ENCODE measurements at places on chromosomes 4 and X. TPM values are rescaled to one million over a fixed set of nuclear protein-coding genes. Genes with fewer than 3 reads are reported as not detected.

DNA sequence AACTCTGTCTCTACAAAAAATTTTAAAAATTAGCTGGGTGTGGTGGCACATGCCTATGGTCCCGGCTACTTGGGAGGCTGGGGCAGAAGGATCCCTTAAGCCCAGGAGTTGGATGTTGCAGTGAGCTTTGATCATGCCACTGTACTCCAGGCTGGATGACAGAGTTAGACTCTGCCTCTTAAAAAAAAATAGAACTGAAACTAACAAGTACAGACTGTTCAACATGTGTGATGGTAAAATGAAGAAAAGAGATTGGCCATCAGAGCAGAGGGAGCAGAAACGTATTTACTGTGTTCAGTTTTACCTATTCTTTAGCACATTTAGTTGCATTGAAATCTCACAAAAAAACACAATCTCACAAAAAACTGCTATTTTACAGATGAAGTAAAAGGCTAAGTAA, 77.9 kb upstream of the NAP1L5 start:
- DNase-seq, result no peak

DNA sequence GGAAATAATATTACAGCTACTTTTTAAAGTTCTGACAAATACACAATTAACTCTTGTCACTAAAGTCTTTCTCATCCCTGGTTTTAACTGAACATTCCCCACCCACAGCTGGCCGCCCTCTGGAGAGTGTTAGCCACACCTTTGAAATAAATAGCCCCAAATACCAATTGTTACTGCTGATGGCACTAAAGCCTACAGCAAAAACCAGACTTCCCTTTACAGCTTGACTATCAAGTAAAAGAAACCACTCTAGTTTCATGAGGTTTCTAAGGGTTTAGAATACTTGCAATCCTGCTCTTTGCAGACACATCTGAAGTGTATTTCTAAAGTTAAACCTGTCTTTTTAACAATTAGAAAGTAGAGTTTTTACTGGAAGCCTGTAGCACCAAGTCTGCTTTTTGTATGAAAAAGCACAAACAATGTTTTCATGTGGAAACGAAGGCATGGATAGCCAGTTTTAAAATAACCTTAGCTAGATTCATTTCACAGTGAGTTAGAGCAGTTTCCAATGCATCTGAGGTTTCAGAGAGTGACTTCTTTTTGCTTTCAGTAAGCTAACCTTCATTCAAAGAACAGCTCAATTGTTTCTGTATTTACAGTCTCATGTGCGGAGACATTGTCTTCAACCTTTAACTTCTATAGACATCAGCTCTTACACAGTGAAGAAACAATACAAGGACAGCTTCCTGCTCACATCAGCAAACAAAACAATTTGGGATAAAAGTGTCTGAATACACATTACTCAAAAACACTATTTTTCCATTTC, 164.8 kb upstream of the VEGFC start:
- DNase-seq, result no peak

- no peak for DNase-seq
Measured at GRCh38 chr4:105619188-105619931, 66.9 kb downstream of the ARHGEF38 start.

- DNase-seq, result no peak
Measured at GRCh38 chrX:14630733-14631132, 101.4 kb downstream of the GLRA2 start.

DNA sequence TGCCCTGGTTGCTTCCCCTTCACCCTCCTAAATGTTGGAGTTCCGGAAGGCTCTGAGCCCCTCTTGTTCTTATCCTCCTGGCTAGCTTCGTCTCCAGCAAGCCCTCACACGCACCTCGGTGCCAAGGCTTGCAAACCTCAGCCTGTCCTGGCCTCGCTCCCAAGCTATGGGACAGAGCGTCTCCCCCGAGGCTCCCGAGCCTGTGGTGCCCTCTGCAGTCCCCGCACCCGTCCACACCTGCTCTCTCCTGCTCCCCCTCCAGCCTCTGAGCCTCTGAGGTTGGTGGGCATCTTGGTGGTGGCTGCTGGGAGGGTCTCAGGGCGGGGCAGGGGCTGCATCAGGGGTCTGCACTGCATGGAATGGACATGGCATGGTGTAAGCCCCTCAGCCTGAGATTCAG, 63.2 kb downstream of the TRMT44 start:
- no peak for DNase-seq

DNA sequence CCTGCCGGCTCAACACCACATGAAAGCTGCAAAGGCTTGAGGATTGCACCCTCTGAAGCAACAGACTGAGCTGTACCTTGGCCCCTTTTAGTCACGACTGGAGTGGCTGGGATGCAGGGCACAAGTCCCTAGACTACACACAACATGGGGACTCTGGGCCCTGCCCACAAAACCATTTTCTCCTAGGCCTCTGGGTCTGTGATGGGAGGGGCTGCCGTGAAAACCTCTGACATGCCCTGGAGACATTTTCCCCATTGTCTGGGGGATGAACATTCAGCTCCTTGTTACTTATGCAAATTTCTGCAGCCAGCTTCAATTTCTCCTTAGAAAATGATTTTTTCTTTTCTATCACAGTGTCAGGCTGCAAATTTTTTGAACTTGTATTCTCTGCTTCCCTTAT, 123.5 kb upstream of the SMARCAD1 start:
- no peak for DNase-seq

DNA sequence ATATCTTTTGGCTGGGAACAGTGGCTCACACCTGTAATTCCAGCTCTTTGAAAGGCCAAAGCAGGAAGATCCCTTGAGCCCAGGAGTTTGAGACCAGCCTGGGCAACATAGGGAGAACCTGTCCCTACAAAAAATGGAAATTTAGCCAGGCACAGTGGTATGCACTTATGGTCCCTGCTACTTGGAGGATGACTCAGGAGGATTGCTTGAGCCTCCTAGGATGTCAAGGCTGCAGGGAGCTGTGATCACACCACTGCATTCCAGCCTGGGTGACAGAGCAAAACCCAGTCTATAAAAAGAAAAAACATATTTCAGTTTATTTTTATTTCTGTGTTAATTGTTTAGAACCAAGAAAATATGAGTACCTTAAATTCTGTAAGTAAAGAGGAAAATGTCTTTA, 123.7 kb downstream of the CBR4 start:
- DNase-seq, result no peak

- DNase-seq, result no peak
Measured at GRCh38 chr4:157763490-157763889, 409.3 kb downstream of the GASK1B start.

DNA sequence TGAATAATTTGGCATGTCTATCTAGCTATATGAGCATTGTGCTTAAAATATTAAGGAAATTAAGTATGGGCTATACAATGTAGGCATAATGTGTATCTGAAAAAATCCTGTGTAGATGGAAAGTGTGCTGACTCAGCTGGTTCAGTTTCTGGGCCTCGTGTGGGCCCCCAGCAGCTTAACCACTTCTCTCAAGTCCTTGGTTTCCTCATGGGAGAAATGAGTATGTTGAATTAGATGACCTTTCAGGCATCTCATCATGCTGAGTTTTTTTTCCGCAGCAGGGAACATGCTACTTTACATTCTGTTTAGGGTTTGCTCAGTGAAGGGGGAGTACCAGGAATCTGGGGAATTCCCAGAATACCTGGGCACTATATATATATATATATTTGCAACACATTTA, 30.5 kb downstream of the RHOH start:
- DNase-seq, result peak; percentile 58

GRCh38 chr4:52051213-52051614, at the start of gene SPATA18:
TSS of gene SPATA18 (plus strand) at chr4:52051304. CDS start at chr4:52051705, 401 bp downstream.
- DNase-seq, result no peak

- DNase-seq, result peak; percentile 6
Measured at GRCh38 chr4:43132010-43132582, 239.6 kb downstream of the GRXCR1 start.

DNA sequence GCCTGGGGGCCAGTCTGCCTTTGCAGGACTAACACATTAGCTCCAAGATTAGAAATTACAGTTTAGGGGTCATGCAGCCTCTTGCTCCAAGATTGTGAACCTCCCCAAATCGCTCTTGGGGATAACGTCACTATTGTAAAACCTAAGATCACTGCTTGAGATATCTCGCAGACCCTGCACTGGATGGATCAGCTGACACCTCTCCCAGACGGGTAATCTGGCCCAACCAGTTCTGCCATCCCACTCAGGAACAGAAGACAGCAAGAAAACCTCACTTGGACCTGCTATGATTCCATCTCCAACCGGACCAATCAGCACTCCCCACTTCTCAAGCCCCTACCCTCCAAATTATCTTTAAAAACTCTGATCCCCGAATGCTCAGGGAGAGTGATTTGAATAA, 431.2 kb downstream of the GPM6A start:
- no peak for DNase-seq

DNA sequence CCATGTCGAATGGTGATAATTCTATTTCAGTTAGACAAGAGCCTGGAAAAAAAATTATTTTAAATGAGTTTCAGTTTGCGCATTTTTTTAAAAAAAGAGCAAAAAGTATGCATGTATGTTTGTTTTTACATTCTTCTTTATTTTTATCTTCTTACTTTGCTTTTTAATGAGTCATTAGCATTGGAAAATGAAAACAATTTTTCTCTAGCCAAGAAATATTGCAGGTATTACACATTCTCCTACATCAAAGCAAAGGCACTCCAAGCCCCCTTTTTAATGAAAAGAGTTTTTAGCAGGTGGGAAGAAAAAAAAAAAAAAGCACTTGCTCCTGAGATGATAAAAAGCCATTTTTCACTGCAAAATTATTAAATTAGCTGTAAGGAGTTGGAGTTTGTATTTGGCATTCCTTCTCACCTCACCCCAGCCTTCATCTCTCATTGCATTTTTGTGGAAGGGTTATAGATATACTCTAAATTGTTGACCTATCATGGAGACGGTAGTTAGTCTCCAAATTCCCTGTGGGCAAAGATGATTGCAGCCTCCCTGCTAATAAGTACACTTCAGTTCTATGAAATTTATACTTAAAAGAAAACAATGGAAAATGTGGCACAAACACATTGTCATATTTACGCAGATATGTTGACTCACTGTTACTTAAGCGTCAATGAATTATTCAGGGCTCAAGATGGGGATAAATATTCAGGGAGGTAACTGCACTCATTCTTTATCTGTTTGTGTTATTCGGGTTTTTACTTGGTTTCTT, 43.8 kb downstream of the PALLD start:
- DNase-seq, result no peak

GRCh38 chr4:165464813-165465381, 86.1 kb downstream of the CPE start:
- DNase-seq, result no peak

DNA sequence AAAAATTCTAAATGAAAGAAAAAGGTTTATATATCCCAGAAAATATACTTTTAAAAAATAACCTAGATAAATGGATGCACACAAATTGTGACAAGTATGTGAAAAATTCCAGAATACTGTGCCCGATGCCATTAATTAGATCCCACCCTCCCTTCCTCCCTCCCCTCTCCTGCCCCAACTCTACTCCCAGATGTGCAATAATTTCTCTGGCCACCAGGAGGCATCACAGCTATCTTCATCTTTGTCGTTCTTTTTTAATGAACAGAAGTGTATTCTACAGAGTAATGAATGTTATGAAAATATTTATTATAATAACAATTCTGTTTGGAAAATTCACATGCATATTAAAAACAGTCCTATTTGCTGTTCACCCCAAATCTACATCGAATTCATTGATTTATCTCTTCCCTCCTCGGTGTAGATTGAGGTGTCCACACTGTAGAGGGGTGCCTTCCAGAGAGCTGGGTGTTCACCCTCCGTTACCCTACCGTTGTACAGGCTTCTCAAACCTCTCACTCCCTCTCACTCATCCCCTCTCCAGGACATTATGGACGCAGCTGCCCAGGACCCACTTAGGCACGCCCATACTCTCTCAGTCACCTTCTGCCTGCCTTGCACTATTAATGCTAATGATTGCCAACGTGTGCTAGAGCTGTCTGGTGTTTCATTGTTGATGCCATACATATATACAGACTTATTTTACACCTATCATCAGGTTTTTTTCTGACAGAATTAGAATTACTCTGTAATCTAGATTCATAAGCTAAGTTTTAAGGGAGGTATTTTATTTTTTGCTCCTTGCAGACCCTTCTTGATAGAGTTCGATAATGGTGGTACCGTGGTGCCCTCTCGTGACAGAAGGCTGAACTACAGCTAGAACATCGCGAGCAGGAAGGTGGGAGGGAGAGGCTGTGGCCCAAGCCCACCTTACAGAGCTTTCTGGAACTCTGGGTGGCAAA, 14.1 kb downstream of the RAB40AL start:
- peak; percentile 15 for DNase-seq

GRCh38 chrX:18692541-18692940, 14.9 kb upstream of the PPEF1 start:
- DNase-seq, result no peak

GRCh38 chr4:165208741-165209388, 1.5 kb downstream of the KLHL2 start:
- DNase-seq, result no peak

- DNase-seq, result peak; percentile 18
Measured at GRCh38 chrX:108018656-108019381, 26.0 kb upstream of the VSIG1 start.

DNA sequence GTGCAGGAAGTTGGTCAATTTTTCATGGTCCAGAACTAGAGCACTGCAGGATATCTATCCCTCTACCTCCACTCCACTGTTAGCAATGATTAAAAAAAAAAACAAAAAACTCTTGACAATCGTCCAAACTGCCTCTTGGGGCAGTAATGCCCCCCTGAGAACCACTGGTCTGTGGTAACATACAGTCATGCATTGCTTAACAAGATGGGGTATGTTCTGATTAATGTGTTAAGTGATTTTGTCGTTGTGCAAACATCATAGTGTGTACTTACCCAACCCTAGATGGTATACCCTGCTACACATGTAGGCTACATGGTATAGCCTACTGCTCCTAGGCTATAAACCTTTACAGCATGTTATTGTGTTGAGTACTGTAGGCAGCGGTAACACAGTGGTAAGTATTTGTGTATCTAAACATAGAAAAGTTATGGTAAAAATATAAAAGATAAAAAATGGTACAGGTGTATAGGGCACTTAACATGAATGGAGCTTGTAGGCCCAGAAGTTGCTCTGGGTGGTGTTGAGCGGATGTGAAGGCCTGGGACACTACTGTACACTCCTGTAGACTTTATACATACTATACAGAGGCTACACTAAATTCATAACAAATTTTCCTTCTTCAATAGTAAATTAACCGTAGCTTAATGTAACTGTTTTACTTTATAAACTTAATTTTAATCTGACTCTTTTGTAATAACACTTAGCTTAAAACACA, 34.1 kb downstream of the ART3 start:
- no peak for DNase-seq

Gene RASL11B
- 1.6 TPM for total RNA-seq

Gene NAP1L3
- total RNA-seq, result 0.70 TPM

Gene CT45A3
- not detected for total RNA-seq
